NCI-H1092 (cell line): ENCODE measurements at places on chromosomes 5 and 9.

DNA sequence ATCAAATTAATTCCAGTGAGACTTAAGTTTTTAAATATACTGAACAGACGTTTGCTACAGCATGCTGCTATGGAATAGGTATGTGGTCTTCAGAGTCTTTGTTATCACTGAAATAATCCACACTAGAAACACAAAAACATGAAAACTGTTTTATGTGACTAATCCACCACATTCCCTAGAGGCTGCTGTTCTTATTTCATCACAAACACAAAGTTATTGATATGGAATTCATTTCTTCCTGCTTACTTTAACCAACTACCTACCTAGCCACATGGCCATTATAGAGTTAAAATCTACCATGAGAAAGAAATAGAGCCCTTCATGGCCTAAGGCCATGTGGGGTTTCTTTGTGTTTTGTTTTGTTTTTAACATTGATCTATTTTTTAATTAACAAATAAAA lies 232.3 kb upstream of the PTGER4 start:
- DNase-seq, result no peak

DNA sequence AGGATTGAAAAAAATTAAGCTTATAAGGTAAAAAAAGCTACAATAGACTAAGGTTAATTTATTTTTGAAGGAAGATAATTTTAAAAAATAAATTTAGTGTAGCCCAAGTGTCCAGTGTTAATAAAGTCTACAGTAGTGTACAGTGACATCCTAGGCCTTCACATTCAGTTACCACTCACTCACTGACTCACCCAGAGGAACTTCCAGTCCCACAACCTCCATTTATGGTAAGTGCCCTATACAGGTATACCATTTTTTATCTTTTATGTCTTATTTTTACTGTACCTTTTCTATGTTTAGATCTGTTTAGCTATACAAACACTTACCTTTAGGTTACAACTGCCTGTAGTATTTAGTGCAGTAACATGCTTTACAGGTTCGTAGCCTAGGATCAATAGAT lies 79.8 kb upstream of the ZNF462 start:
- DNase-seq, result no peak

GRCh38 chr5:133859073-133859472 lies 109.4 kb downstream of the C5orf15 start:
- DNase-seq, result no peak

DNA sequence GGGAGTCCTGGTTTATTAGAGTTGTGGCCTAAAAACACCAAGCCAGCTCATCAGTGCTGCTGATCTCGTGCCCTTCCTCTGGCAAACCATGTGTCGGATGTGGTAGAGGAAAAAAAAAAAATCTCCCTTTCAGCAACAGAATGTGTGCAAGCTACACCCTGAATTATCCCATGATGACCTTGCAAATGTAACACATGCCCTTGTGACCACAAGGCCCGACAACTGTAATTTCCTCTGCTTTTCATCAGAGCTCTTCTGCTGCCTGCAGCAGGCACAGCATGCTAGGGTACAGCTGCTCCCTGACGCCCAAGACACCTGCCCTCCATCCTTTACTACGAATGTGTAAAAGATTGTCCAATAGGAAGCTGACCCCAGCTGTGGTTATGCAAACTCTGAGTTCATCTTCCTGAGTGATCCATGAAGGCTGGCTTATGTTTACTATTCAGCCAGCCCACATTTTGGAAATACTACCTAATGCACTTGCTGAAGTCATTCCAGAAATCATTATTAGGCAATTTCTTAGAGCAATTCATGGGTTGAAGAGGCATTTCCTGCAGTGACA lies 14.6 kb upstream of the BNC2 start:
- DNase-seq, result no peak

GRCh38 chr9:35027860-35028259 lies 38.3 kb downstream of the DNAJB5 start:
- no peak for DNase-seq
